ENCODE measurements at places on chromosomes 4 and X.

DNA sequence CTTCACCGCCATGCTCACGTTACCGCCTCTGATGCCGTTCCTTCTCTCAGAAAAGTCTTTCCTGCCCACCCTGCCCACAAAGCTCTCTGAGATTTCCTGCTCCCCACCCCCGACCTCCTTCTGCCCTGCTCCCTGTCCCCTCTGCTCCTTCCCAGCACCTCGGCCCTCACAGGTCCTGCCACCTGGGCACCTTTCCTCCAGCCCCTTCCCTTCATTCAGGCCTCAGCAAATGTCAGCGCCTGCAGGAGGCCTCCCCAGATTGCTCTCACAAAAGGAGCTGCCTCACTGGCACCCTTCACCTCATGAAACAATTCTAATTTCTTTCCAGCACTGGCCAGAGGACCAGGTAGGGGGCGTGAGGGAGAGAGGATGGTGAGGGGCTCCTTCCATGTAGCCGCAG is 33.6 kb upstream of the MXD4 start:
- DNase-seq = no peak

- DNase-seq = no peak
Observed at GRCh38 chr4:5717449-5718158, 6.6 kb downstream of the EVC start.

DNA sequence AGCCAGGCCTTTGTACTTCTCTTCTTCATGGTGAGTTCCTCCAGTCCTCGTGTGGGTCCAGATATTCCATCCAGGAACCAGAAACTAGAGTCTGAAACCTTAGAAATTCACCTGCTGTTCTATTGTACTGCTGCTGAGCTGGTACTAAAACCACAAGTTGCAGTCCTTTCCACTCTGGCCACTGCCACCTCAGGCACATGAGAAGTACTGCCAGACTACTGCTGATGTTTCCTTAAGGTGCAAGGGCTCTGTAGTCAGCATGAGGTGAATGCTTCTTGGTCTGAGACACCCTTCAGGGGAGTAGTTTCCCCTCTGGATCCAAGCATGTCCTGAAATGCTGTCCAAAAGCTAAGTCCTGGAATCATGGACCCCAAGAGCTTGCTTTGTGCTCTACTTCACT is 399.6 kb upstream of the CT83 start:
- DNase-seq = no peak

GRCh38 chrX:5057786-5058185 is 1170.9 kb downstream of the NLGN4X start:
- DNase-seq = no peak

DNA sequence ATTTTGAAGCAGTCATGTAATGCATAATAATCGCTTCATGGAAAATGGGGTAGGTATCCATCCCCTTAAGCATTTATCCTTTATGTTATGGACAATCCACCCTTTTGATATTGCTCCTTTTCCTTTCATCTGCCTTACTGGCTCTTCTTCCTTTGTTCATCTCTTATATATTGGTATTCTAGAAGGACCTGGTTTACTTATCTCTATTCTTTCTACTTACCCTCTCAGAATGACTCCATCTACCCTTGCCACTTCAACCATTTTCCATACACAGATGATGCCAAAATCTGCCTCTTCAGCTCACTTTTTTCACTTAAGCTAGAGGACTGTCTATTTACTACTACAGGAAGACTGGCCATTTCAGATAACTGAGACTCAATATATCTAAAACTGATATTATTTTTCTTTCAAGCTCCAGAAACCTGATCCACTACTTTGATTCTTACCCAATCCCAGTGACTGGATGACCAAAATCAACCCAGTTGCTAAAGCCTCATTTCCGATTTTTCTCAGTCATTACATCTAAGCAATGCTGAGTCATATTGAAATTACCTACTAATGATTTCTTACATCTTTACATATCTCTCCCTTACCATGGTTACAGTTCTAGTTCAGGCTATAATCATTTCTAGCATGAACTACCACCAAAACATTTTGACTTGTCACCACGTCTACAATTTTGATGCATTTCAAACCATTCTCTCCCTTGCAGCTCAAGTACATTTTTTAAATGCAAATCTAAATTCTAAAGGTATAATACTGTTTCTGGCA is 93.7 kb downstream of the FAAH2 start:
- no peak for DNase-seq

DNA sequence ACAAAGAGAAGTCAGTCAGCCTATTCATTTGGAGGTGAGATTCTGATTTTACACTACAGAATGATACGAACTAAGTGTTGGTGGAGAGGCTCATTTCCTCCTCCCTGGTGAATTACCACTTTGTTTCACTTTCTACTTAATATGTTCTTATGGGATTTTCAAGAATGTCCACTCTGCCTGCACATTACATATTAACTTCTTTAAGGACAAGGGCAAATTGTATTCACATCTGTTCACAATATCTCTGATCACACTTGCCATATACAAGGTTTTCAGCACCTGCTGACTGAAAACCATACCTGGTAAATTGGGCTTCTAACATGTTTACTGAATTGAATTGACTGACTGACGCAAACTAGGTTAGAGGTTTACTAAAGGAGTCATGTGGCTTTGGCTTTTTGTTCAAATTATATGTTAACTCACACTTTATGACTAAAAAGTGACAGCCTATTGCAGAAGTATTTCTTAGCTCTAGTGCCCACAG is 188.4 kb upstream of the MBNL3 start:
- DNase-seq = no peak
